ENCODE measurements at places on chromosomes 2 and 18.

DNA sequence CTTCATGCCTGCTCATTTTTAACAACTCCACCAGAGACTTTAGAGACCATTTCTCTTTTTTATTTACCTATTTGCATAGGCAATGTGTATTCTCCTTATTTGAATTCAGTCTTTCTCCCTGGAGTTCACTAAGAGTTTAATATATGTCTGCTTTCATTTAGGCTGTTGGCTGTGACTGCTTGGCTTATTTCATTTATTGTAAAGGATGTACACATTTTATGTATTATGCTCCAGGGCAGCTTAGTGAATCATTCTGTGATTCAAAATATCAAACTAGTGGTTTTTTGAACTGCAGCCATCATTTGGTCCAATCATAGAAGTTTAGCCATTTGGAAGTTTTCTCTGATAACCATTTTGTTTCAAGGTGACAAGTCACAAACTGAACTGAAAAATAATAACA lies 229.6 kb downstream of the LPIN1 start:
- DNase-seq, result no peak

GRCh38 chr2:96081042-96081441 lies 35.3 kb downstream of the ADRA2B start:
- DNase-seq, result no peak

DNA sequence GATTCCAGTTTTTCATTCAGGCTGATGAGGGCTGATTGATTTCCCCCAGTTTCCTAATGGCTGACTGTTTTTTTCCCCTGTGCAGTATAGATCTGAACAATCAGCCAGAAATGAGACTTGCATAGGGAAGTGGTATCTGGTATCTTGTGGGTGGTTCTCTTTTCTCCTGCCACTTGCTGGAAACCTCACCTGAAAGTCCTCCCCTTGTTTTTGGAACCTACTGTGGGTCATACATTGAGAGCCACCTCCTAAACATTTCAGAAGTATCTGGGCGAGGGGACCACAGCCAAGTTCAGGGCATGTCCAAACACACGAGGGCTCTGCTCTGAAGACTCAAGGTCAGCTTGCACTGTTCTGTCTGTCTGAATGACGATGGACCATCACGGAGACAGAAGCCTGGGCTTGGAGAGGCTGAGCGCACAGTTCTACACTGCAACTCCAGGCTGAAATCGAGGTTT lies 19.3 kb downstream of the ALPK2 start:
- no peak for DNase-seq

- DNase-seq, result no peak
These were observed 256.0 kb downstream of the BCL11A start for GRCh38 chr2:60297296-60298005.

- no peak for DNase-seq
These were observed 42.6 kb downstream of the ASAP2 start for GRCh38 chr2:9249020-9249800.

GRCh38 chr2:158650646-158651357 lies 144.3 kb upstream of the DAPL1 start:
- DNase-seq, result no peak

DNA sequence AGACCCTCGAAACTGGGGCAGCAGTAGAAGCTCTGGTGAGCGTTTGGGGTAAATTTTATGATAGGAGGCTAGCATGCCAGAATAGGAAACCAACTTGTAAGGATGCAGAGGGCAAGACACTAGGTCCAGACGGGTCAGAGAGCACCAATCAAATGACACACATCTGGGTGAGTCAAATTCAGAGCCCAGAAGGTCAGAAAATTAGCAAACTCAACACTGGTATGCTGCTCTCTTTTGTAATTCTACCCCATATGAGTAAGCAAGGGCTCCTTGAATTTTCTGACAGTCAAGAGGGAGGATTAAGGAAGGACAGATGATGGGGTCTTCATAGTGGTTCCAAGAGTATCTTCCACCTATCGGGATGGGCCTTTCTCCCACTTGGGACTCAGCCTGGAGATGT lies 209.8 kb downstream of the BCL2 start:
- DNase-seq, result no peak

DNA sequence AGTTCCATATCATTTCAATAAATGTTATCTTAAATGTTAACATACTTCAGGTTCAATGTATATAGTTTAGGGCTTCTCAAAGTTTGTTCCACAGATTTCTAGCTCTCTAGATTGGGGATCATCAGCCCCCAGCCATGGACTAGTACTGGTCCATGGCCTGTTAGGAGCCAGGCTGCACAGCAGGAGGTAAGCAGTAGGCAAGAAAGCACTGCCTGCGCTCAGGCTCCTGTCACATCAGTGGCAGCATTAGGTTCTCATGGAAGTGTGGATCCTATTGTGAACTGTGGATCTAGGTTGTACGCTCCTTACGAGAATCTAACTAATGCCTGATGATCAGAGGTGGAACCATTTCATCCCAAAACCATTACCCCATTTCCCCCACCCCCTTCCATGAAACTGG lies 531.1 kb downstream of the PARD3B start:
- DNase-seq, result no peak

DNA sequence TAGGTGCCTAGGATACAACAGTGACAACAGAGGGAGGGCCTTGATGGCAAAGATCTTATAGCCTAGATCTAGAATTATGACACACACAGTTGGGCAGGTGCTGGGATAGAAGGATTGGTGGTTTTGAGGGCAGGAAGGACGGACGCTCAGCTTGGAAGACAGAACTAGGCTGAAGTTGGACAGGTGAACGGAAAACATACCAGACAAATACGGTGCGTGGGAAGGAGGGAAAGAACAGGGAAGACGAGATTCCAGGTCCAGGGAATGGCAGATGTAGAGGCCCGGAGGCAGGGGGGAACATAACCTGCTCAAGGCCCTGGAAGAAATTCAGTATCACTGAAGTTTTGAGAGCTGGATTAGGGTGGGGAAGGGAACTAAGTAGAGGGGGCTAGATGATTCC lies 40.8 kb downstream of the CRACDL start:
- DNase-seq, result no peak

GRCh38 chr18:10017043-10017442 lies 103.2 kb downstream of the VAPA start:
- no peak for DNase-seq

GRCh38 chr18:7234091-7234490 lies 3.2 kb downstream of the LRRC30 start:
- peak; percentile 92 for DNase-seq

GRCh38 chr2:174263997-174264396 lies 15.7 kb upstream of the OLA1 start:
- DNase-seq, result no peak

- DNase-seq, result no peak
These were observed 48.0 kb downstream of the SERPINB8 start for GRCh38 chr18:64017870-64018269.

- DNase-seq, result no peak
These were observed 2.0 kb downstream of the IHH start for GRCh38 chr2:219058541-219059374.

GRCh38 chr2:119157850-119158511 lies 570 bp downstream of the C1QL2 start:
- DNase-seq, result no peak

GRCh38 chr2:204437408-204437807 lies 107.9 kb upstream of the PARD3B start:
- no peak for DNase-seq

GRCh38 chr2:6083136-6083535 lies 391.0 kb downstream of the SOX11 start:
- no peak for DNase-seq

- DNase-seq, result no peak
These were observed 91.6 kb downstream of the STPG4 start for GRCh38 chr2:47063538-47063930.

DNA sequence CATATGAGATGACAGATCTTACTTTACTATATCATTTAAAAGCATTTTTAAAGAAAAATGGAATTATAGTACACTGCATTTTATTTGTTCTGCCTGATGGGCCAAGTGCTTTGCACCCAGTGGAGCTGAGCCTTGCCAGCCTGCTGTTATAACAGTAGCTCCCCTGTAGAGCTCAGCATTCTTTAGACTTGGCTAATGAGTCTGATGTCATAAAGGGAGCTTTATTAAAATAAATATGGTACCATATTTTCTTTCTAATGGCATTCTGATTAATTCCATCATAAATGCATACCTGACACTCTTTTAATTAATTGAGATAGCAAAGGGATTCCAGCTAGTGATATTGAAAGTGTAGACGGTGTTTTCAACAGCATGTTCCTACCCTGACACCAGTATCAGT lies 40.7 kb downstream of the PARD3B start:
- DNase-seq, result no peak

DNA sequence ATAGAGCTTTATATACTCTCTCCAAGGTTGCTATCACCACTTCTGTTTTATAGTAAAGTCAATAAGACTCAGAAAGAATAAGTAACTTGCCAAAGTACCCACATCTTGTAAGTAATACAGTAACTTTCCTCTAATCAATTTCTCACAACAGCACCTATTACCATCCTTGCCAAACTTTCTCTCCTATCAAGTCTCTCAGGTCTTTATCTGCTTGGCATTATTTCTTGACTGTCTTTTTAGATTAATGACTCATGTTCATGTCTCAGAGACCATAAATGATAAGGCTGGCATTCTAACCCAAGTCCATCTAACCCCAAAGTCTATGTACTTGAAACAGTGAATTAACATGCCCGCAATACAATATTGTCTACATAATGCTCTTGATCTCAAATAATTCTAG lies 618.0 kb upstream of the ZEB2 start:
- DNase-seq, result no peak

DNA sequence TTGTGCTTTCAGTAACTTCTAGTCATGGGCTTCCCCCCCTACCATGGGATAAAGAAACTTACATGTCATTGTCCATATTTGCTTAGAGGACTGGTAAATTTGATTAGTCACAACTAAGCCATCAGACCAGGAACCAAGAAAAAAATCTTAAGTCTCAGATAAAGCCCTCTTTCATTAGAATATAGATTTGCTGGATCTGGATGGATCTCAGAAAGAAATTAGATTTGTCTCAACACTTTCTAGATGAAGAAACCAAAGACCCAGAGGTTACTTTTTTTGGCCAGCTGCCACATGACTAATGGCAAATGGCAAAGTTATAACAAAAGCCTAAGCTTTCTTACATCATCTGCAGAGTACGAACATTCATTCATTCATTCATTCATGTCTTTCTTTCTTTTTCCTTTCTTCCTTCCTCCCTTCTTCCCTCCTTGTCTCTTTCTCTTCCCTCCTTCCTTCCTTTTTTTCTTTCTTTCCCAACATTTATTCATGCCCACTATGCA lies 60.2 kb downstream of the CDCA7 start:
- no peak for DNase-seq

DNA sequence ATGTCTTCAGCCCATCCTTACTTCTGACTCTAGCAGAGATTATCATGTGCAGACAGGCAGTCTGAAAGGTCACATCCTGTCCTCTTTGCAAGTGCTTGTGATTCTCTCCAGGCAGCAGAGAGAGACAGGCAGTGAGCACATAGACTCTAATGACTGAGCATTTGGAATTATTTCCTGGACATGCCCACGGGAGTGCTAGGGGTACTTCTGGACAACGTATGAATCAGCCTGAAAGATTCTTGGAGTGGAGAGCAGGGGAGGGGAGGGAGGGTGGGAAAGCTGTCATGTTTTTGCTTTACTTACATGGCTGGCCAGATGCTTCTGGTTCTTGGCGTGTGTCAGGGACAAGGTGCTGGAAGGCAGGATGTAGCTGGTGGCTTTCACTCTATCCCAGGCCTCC lies 150.6 kb downstream of the RIF1 start:
- DNase-seq, result no peak

DNA sequence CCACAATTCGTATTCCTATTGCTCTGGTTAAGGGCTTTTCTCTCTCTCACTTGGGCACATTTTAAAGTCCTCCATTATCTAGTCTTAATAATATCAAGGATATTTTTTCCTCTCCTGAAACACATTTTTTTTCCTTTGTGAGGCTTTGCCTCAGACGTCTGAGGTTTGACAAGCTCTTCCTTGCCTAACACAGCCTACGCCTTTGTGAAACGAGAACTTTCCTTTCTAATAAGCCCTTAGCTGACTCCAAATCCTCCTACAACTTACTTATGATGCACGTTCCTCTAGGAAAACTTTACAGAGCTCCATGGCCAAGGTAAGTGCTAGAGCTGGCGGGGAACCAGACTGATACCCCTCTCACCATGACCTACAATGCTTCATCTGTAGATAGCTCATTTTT lies 841.5 kb downstream of the SOCS6 start:
- no peak for DNase-seq

- no peak for DNase-seq
These were observed 6.4 kb downstream of the BBS5 start for GRCh38 chr2:169485650-169486138.

DNA sequence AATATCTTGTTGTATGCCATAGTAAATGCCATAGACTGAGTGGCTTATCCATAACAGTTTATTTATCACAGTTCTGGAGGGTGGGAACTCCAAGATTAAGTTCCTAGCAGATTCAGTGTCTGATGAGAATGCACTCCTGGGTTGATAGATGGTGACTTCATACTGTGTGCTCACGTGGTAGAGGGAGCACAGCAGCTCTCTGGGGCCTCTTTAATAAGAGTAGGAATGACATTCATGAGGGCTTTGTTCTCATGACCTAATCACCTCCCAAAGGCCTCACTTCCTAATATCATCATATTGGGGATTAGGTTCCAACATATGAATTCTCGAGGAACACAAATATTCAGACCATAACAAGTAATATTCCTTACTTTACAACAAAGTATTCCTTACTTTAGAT lies 98.1 kb upstream of the SH3BP4 start:
- DNase-seq, result no peak

- no peak for DNase-seq
These were observed 354.9 kb downstream of the PTPRM start for GRCh38 chr18:7921938-7922587.

DNA sequence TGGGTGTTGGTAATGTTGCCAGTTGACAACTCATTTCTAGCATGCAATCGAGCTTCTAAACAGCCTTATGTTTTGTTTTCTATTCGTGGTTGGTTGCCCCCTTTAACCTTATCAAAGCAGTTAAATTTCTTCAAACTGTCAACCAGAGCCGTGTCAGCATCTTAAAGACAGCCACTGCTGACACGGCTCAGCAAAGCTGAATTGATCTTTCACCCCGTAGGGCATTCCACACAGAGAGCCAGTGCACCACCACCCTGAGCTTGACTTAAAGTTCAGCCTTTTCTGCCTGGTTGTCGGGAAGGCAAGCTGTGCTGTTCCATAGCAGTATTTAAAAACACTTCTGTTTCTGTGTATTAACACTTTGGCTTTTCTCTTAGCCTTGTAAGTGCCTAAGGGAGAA lies 355.0 kb upstream of the CHST9 start:
- DNase-seq, result no peak
